MCF 10A (cell line): ENCODE measurements at places on chromosomes 11 and 22. TPM values are rescaled to one million over a fixed set of nuclear protein-coding genes. Genes with fewer than 3 reads are reported as not detected.

Gene MCM5
- 26.2 and 35.0 TPM in 2 replicates for total RNA-seq

Gene TMEM132A
- 20.5 and 22.5 TPM in 2 replicates for total RNA-seq

Gene PARVA
- 26.5 and 36.7 TPM in 2 replicates for total RNA-seq

Gene TEX12
- not detected in 2 replicates for total RNA-seq

Gene CARD18
- total RNA-seq, result not detected in 2 replicates

Gene EXPH5
- total RNA-seq, result 9.2 and 17.9 TPM in 2 replicates

Gene MAML2
- total RNA-seq, result 5.3 and 8.6 TPM in 2 replicates

Gene NLRP6
- not detected in 2 replicates for total RNA-seq

Gene GNAZ
- total RNA-seq, result 0.82 and 0.98 TPM in 2 replicates

Gene SCUBE1
- not detected in 2 replicates for total RNA-seq

Gene HBB
- not detected in 2 replicates for total RNA-seq

Gene HARBI1
- 6.8 and 8.5 TPM in 2 replicates for total RNA-seq

DNA sequence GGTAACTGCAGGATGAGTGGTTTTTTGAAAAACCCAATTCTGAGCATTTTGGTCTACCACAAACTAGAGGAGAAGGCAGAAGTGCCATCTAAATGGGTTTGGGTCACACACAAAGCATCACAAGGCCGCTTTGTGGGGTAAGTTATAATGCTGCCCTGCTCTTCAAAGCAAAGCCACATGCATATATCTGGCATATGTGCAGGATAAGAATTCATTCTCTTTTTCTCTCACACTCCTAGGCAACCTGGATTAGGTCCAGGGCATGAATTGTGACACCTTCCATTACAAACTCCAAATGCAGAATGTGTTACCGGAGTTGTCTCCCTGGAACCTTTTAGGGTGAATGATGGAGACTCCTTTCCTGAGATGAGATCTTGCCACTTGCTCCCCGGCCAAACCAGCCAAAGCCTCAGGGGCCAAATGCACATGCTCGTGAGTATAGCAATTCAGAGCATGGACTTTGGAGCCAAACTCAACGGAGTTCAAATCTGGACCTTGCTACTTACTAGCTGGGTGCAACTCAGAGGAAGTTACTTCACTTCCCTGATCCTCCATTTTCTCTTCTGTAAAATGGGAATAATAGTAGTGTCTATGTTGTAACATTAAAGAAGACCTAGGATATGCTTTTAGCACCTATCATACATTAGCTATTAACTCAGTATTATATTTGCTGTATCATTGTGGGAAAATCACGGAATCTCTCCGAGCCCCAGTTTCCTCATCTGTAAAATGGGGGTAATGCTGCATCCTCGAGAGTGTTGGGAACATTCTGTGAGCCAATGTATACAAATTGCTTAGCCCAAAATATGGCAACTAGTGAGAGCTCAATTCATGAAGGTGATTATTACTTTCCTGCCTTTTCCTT, 96.6 kb downstream of the COMMD9 start:
- DNase-seq, result no peak

GRCh38 chr11:96543177-96543576, 153.4 kb downstream of the JRKL start:
- no peak for DNase-seq

GRCh38 chr11:131428853-131429252, 58.4 kb downstream of the NTM start:
- DNase-seq, result no peak

DNA sequence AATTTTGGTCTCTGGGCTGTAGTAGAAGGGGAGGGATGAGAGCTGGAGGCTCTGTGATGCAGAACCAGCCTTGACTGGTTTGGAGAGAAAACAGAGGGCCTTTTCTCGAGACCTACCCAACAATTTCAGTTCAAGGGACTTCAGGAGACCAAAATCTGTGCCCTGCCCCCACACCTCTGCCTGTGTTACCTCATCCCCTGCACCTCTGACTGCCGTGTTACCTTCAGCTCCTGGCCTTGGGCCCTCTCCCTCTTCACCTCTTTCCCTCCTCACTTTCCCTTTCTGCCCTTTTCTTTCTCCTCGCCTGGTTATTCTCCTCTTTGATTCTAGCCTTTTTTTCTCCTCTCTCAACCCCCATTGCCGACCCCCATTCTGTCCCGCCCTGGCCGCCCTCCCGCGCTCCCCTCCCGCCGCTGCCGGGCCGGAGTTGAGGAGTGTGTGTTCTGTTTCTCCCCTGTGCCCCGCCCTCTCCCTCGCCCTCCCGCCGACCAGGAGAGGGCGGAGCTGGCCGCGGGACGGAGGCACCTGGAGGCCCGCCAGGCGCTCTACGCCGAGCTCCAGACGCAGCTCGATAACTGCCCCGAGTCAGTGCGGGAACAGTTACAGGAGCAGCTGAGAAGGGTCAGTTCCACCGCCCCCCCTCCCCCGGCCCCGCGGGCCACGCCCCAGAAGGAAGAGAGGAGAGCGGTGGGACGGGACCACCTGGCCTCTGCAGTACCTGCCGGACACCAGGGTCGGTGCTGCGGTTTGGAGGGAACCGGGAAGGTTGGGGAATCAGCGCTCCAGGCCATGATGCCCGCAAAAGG, 27.2 kb downstream of the PHLDB1 start:
- peak; percentile 80 for DNase-seq

GRCh38 chr11:108698844-108699642, 34.2 kb downstream of the DDX10 start:
- DNase-seq, result peak; percentile 52

GRCh38 chr11:105046898-105047579, 1.9 kb upstream of the CARD16 start:
- DNase-seq, result peak; percentile 95

- DNase-seq, result peak; percentile 95
These were observed 24.1 kb upstream of the CDC42EP2 start for GRCh38 chr11:65290448-65291165.

GRCh38 chr22:50175921-50176849, 5.7 kb downstream of the PANX2 start:
- DNase-seq, result no peak

GRCh38 chr11:1882265-1883238, 9.1 kb downstream of the PRR33 start:
- peak; percentile 79 for DNase-seq

DNA sequence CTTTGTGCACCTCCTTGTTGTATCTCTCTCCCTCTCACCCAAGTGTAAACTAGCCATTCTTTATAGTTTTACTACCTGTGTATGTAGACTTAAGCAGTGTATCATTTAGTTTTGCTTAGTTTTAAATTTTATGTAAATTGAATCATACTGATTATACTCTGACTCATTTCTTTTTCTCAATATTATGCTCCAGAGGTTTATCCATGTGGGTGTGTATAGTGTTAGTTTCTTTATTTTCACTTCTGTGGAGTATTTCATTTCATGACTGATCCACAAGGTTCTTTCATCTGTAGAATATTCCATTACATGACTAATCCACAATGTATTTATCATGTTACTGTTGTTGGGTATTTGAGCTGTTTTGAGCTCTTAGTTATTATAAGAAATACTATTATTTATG, 62.0 kb downstream of the CCDC34 start:
- no peak for DNase-seq

DNA sequence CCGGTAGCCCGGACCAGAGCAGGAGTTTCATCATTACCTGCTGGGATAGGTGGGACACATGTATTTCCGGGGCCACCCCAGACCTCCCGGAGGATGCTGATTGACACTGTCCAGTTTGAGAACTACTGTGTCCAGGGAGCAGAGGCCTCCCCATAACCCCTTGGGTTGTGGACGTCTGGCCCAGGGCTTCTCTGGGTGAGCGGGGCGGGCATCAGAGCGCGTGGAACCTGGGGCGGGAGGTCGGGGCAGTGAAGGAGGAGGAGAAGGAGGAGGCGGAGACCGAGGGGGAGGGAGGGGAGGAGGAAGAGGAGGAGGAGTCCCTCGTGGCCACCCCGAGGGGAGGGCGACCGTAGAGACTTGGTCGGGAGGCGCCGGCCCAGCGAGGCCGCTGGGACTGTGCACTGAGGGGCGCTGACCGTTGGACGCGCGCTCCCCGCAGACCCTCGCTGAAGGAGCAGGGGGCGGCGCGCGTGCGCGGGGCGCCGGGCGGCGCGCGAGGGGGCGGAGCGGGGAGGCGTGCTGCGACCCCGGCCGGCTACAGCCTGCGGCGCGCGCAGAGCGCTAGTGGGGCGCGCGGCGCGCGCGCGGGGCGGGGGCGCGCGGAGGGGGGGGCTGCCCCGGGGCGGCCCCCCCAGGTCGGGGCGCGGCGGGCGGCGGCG, at the start of gene GRK3:
GRK3 (plus strand) TSS at position 356 of the 659 bp plus-strand sequence. CDS start 366 bp downstream, outside the sequence.
- peak; percentile 75 for DNase-seq

DNA sequence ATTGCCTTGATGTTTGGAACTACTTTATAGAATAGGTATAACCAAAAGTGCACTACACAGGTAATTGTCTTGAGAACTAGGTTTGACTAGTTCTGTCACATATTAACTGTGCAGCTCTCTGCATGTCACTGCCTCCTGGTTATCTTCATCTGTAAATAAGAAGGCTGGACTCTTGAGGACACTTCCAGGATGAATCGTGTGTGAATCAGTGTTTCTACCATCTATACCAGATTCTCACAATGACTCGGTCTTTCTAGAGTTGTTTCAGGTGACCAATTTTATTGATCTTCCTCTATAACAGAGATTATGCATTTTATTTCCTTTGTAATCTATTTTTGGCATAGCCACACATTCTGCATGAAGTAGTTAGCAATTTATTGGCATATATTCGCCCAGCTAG, 1181.0 kb upstream of the TENM4 start:
- DNase-seq, result no peak

DNA sequence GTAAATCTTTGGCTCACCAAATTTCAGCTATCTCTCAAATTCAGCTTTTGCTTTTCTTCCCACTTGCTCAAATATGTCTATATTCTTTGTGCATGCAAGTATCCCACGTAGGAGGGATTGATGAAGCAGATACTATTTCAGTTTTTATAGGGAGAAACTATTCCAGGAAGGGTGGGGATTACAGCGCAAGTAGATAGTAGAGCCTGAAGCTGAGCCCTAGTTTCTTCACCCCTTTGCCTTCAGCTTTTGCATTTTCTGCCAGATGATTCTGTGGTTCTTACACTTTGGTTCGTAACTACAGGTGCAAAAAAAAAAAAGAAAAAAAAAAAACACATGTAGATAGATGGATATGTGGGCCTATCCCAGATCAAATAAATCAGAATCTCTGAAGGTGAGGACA, 3.1 kb upstream of the ACP2 start:
- DNase-seq, result no peak

- DNase-seq, result peak; percentile 38
These were observed 133.4 kb downstream of the SPON1 start for GRCh38 chr11:14095882-14096281.

DNA sequence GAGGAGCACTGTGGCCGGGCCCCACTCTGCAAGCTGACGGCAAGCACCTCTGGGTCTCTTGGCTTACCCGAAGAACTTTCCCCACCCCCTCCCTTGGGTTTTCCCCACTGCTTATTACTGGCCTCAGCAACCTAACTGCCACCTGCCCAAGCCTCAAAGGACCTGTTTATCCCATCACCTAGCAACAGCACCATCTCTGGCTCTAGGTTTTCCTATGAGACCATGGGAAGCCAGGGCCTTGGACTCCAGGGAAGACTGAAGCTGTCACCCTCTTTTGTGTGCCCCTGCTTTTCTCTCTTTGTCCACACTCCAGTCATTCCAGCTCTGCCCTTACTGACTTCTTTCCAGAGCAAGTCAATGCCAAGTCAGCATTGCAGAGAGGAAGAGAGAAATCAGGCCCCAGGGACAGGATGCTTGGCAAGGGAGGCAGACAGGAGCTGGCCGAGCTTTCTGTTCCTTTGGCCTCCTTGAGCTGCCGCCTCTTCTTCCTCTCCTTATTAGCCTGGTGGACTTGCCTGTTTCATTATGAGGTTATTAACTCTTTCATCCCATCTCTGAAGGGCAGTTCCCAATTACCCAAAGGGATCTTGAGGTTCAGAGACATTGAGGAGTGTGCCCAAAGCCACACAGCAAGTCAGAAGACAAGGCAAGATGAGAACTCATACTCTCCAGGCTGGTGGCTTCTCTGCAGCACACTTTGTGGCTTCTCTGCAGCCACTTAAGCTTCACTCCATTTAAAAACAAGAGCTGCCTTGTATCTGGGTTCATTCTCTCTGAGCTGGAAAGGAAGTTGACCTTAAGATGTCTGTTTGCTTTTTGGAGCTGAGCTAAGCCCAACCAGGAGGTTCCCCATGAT, at the start of gene SMIM35:
SMIM35 (minus strand) TSS at position 51 of the 856 bp plus-strand sequence. CDS start 206 bp downstream, outside the sequence.
- no peak for DNase-seq

DNA sequence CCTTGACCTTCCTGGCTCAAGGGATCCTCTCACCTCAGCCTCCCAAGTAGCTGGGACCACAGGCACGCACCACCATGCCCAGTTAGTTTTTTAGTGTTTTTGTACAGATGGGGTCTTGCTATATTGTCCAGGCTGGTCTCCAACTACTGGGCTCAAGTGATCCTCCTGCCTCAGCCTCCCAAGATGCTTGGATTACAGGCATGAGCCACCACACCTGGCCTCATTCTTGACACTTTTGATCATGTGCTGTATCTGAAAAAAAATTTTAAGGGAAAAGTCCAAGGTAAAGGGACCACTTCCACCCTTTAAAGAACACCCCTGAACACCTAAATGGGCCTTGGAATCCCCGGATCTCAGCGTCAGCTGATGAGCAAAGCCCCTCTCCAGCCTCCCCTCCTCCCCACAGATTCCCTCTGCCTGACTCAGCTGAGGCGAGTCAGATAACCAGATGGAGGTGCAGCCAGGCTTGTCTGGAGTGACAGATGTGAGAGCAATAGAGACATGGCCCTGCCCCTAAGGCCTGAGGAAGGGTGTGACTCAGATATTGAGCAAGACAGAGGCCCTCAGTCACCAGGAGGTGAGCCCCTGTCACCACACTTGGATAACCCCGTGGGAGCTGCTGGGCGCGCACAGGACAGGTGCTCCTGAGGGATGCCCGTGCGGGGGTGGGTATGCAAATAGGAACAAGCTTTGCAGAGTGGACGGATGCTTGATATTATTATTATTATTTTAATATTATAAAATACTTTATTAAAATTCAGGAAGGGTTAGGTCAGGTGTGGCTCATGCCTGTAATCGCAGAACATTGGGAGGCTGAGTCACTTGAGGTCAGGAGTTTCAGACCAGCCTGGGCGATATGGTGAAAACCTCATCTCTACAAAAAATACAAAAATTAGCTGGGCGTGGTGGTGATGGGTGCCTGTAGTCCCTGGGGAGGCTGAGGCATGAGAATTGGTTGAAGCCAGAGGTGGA, 5.0 kb upstream of the CCDC88B start:
- DNase-seq, result peak; percentile 98

GRCh38 chr11:121318848-121319834, 26.6 kb downstream of the SC5D start:
- DNase-seq, result peak; percentile 57

- DNase-seq, result peak; percentile 27
These were observed 14.0 kb downstream of the ASCL2 start for GRCh38 chr11:2256293-2256913.

- DNase-seq, result no peak
These were observed 45.1 kb downstream of the PHF21B start for GRCh38 chr22:44964722-44965078.

- DNase-seq, result no peak
These were observed 6.3 kb downstream of the OR52K2 start for GRCh38 chr11:4455419-4455818.

GRCh38 chr22:43047605-43048004, 32.7 kb upstream of the PACSIN2 start:
- DNase-seq, result no peak

- no peak for DNase-seq
These were observed 645 bp downstream of the RTCB start for GRCh38 chr22:32411402-32411801.
